ENCODE measurements at places on chromosomes 11 and 22.
A peak's percentile ranks its signal among the peaks of the same experiment; 100 is the strongest.

- DNase-seq, result peak; percentile 7
Observed at GRCh38 chr22:17121233-17122195, at the start of gene TMEM121B. TSS of gene TMEM121B (minus strand) at chr22:17121360. CDS start at chr22:17121127, 233 bp downstream.

DNA sequence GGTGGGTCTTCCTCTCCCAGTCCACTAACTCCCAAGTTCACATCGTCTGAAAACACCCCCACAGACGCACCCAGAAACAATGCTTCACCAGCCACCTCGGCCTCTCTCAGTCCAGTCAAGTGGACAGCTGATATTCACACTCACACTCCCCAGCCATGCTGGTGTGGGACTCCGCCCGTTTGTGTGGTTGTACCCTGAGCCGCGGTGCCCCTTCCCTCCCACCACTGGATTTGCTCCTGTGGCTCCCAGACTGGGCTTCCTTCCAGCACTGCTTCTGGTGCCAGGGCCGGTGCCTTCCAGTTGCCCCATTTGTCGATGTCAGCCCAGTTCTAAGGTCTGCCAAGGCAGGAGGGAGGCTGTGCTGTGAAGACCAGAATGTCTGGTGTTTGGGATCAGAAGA is 37.9 kb upstream of the PLET1 start:
- no peak for DNase-seq

DNA sequence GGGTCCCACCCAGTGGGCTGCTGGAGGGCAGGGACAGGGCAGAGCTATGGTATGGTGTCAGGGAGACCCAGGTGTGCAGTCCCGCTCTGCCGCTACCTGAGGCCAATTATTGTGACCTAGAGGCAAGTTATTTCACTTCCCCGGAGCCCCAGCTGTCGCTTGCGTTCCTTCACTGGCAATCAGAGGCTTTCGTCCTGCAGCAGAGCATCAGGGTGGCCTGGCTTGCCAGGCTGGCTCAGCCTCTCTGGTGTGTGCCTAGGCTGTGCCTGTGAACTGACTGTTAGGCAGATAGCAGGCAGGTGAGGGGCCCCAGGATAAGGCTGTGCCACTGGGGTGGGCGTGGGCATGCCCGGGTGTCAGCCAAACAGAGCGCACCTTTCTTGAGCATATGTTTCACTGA is 31.4 kb downstream of the GLB1L2 start:
- no peak for DNase-seq

- no peak for DNase-seq
Observed at GRCh38 chr22:23547818-23548500, 32.1 kb downstream of the IGLL1 start.

GRCh38 chr11:113162592-113162962 is 151.8 kb upstream of the TTC12 start:
- no peak for DNase-seq

Measured in stimulated activated CD4-positive, alpha-beta T cell treated with anti-CD3 and anti-CD28 coated beads, Interleukin-1b, Interleukin-23, amount 100 ng/mL, for 24 hours (primary cell).